Stimulated activated CD8-positive, alpha-beta memory T cell treated with anti-CD3 and anti-CD28 coated beads, Interleukin-15, amount 100 ng/mL, for 1 hour (primary cell): ENCODE measurements at places on chromosomes 4 and X.

DNA sequence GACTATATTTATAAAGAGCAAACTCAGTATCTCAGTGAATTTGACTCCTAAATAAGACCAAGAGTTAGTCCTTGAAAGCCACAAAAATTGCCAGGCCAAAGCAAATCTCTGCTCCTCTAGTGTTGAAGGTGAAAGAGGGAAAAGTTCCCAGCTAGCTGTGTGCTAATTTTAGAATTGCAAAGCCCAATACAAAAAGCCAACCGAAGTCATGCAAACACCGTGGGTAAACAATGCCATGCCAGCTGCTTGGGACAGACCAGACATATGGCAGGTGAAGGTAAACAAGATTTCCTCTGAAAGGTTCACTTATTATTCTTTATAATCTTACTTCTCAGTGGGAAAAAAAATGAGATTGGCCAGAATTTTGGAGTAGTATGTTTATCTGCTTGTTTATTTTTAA, 80.5 kb upstream of the LNX1 start:
- no peak for DNase-seq

DNA sequence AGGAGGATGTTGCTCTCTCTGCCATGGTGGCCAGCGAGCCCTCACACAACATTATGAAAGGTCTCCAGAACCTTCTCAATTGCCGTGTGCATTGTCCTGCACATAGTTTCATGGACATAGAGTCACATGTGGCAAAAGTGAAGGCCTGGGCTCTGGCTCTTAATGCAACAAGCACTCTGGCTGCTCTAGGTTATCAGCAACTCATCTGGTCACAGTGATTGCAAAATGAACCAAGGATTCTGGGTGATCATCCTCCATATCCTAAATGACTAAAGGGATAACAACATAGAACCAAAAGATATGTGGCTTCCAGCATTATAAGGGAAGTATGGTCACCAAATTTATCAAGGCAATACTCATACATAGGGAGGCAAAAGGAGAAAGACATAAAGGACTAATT, 175.2 kb downstream of the MGST2 start:
- DNase-seq = no peak

DNA sequence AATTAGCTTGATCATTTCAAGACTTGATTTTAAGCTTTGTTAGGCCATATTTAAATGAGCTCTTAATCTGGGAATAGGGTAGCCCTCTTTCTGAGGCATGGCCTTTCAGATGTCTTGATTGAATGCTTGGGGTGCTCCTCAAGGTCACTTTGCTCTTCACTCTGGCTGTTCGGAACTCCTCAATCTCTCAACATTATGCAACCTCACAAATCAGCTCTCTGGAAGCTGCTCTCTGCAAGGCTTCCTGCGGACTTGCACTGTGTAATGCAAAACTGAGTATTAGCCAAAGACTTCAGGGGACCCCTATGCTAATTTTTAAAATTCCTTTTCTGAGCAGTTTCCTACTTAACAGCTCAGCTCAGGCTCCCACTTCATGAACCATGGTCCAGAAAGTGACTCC, 398.3 kb downstream of the PRDM5 start:
- no peak for DNase-seq

- no peak for DNase-seq
Measured at GRCh38 chrX:100449696-100450608, 39.9 kb upstream of the PCDH19 start.

DNA sequence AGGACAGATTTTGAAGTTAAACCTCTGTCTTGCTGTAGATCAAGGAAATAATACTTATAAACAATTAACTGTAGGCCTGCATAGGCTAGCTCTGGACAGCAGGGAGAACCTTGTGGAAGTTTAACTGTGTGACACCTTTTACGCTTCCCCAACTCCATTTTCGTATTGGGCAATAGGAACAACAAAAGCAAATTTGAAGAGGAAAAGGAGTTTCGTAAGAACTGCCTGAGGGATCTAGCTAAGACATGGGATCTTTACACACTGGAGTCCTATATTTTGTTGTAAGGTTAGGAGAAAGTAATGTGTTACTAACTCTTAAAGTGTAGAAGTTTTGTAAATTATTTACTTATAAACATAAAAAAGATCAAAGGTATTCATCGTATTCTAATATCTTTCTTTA, 324.9 kb upstream of the CASK start:
- DNase-seq = no peak

- no peak for DNase-seq
Measured at GRCh38 chr4:14095831-14096230, 468.3 kb upstream of the BOD1L1 start.

- DNase-seq = no peak
Measured at GRCh38 chrX:64642482-64642881, 247.2 kb upstream of the MTMR8 start.

GRCh38 chrX:69546978-69547377, 42.9 kb downstream of the NALF2 start:
- DNase-seq = no peak

DNA sequence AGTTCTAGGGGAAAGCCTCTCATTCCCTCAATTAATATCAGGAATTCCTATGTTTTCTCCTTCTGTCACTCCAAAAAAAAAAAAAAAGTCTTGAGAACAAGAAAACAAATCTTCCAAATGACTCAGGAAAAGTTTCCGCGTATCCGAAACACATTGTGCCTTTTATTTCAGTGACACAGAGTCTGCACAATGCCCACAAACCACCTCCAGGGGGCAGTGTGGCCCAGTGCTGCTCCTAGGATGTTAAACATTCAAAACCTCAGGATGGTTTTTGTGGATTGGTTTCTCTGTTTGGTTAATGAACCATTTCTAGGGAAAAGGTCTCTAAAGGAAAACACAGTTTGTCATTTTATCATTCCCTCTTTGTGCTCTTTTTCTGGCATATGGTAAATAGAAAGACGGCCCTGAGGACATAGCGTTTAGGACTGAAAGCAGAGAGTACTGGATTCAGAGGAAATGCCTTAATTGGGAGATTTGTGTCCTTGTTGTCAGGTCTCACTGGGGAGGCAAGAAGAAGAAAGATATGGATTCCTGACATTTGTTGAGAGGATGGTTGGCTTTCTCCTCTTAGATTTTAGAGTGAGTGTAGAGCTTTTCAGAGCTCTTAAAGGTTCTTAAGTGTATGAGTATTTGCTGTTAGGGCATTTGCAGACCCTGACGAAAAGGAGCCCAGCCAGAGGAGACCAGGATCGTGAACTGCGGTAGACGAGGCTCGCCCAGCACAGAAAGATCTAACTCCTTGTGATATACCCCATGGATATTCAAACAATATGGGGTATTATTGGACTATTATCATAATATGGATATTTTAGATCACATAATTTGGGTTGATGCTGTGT, 65.7 kb upstream of the MAP9 start:
- DNase-seq = peak; percentile 35

GRCh38 chr4:8409264-8410065, 31.1 kb downstream of the ACOX3 start:
- peak; percentile 20 for DNase-seq

- DNase-seq = no peak
Measured at GRCh38 chrX:33817266-33817665, 314.8 kb downstream of the FAM47A start.

- no peak for DNase-seq
Measured at GRCh38 chr4:189507060-189507459, 433.6 kb upstream of the FRG1 start.

- no peak for DNase-seq
Measured at GRCh38 chr4:74181219-74181618, 23.3 kb downstream of the MTHFD2L start.

GRCh38 chrX:9253211-9253610, 211.6 kb upstream of the TBL1X start:
- no peak for DNase-seq

DNA sequence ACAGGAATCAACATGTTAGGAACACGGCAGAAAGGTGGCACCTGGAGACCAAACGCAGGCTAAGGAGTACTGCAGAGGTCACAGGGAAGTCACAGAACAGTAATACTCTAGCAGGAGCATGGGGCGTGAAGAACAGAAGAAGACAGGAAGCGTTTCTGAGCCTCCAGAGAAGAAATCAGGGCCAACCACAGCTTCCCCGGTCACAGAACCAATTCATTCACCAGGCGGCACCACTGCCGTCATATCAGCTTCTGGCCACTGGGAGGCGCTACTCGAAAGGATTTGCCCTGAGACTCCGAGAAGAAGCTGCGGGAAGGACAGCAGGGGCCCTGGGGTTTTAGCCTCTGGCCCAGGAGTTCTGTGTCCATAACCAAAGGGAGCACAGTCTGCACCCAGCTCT, 78.0 kb upstream of the DRD5 start:
- peak; percentile 30 for DNase-seq

DNA sequence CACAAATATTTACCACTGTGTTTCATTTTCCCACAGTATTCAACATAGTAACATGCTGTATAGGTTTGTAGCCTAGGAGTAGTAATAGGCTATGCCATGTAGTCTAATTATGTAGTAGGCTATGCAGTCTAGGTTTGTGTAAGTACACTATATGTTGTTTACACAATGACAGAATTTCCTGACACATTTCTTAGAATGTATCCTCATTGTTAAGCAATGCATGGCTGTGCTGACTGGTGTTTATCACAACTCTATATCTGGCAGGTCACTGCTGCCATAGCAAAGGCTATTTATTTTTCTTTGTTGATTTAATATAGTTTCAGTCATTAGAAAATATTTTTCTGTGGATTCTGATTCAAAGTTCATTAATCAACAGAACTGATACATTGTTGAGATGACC, 108.3 kb upstream of the TEX13A start:
- no peak for DNase-seq
